Activated T-cell treated with anti-CD3 and anti-CD28 coated beads, Interleukin-2, amount 50 U/mL, for 24 hours (primary cell): ENCODE measurements at places on chromosomes 1 and 21.
A peak's percentile ranks its signal among the peaks of the same experiment; 100 is the strongest.

GRCh38 chr1:228496084-228496483 is 8.9 kb downstream of the RNF187 start:
- DNase-seq: no peak

- no peak for DNase-seq
Measured at GRCh38 chr1:71689635-71690034, 592.7 kb downstream of the NEGR1 start.

GRCh38 chr1:178323067-178323466 is 173.7 kb downstream of the CLEC20A start:
- no peak for DNase-seq

GRCh38 chr1:167135281-167135840 is 41.5 kb downstream of the STYXL2 start:
- DNase-seq: no peak

DNA sequence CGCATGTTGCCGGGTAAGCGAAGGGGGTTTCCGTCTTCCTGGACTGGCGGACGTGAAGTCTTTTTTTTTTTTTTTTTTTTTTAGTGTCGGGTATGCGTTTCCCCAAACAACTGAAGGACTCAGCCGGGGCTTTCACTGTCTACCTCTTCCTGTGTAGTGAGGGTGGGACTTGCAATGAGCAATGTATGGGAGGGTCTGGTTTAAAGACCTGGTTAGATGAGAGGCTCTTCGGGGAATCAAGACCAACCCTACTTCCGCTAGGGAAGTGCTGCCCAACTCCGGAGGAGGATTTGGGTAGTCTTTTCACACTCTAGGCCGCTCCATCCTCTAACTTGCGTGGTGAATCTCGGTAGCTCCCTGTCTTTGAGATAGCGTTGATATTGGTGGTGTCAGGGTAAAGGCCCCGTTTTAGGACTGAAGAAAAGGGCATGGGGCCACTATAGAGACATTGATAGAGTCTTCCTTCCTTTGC is 754 bp downstream of the PRRC2C start:
- no peak for DNase-seq

GRCh38 chr1:240074908-240075307 is 16.8 kb upstream of the FMN2 start:
- no peak for DNase-seq

- no peak for DNase-seq
Measured at GRCh38 chr1:158818975-158819431, 12.1 kb upstream of the MNDA start.

DNA sequence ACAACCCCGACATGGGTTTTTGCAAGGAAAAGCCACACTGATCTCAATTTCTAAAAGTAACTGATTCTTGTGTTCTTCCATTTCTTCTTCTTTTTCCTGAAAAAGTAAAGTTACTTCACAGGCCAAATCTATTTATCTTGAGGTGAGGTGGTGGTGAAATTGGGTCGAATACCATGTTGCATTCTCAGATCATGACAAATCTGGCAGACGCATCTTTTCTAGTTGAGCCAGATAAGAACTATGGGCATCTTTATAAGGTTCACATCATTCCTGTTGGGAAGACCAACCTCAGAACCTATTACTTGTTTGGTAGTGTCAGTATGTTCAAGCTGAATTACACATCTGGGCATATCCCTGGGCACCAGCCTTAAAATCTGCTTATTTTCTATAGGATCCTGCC is 78.6 kb upstream of the USP25 start:
- DNase-seq: no peak

GRCh38 chr1:225774281-225775147 is 3.1 kb upstream of the SRP9 start:
- DNase-seq: no peak

GRCh38 chr1:31423418-31423947 is 10.5 kb downstream of the SERINC2 start:
- DNase-seq: no peak

GRCh38 chr1:161226320-161226711 is 456 bp downstream of the TOMM40L start:
- peak; percentile 49 for DNase-seq

GRCh38 chr1:208595745-208596144 is 351.6 kb upstream of the PLXNA2 start:
- DNase-seq: no peak

- no peak for DNase-seq
Measured at GRCh38 chr1:25068829-25069228, 138.8 kb upstream of the RUNX3 start.

DNA sequence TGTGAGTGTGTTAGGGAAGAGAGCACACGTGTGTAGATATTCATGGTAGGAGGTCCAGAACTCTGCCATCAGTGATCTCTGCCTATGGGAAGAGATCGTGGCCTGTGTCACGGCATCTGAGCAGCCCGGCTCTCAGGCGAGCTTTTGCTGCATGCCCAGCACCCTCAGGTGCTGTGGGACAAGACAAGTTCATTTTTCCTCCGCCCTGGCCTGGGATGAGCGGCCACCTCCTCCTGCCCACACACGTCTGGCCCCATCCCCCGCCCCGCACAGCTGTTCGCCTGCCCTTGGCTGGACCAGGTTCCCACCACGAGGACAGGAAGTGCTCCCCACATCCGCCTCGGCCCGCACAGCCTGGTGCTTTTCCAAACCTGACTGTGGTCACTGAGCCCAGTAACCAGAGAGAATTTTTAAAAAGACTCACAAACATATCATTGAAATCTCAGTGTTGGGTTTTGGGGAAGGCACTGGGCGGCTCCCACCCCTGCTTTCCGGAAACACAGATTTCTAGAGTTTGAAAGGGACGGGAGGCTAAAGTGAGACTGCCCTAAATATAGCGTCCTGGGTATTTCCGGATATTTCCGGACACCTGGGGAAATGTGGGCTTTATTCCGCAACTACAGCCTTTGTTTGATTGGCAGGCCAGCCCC is 18.0 kb downstream of the BMP8A start:
- peak; percentile 45 for DNase-seq

- DNase-seq: no peak
Measured at GRCh38 chr1:61749574-61749973, 7.3 kb downstream of the PATJ start.

DNA sequence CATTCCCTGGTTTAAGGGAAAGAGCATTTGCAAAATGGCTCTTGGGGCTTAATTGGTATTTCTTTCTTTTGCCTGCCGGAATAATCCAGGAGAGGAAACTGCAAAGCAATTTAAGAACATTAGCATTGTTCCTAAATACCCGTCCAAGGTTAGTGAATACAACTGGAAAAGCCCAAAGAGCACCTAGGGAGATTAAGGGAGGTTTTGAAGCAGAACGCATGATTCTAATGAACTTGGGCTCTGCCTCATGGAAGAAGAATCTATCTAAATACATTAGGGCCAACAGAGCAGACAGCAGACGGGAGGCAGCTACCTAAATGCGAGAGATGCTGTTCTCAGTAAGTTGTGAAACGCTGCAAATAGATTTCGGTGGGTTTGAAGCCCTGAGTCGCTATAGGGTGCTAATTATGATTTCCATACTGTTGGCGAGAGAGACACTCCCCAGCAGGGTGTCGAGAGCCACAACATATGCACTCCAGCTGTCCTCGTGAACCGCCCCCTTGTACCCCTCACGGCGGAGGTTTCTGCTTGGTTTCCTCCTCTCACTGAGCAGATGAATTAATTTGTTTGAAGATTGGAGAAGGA is 326.7 kb upstream of the CAMK1G start:
- no peak for DNase-seq

GRCh38 chr1:29779146-29779545 is 542.8 kb downstream of the PTPRU start:
- DNase-seq: no peak

GRCh38 chr1:10651389-10651766 is 145.1 kb downstream of the CASZ1 start:
- DNase-seq: no peak

DNA sequence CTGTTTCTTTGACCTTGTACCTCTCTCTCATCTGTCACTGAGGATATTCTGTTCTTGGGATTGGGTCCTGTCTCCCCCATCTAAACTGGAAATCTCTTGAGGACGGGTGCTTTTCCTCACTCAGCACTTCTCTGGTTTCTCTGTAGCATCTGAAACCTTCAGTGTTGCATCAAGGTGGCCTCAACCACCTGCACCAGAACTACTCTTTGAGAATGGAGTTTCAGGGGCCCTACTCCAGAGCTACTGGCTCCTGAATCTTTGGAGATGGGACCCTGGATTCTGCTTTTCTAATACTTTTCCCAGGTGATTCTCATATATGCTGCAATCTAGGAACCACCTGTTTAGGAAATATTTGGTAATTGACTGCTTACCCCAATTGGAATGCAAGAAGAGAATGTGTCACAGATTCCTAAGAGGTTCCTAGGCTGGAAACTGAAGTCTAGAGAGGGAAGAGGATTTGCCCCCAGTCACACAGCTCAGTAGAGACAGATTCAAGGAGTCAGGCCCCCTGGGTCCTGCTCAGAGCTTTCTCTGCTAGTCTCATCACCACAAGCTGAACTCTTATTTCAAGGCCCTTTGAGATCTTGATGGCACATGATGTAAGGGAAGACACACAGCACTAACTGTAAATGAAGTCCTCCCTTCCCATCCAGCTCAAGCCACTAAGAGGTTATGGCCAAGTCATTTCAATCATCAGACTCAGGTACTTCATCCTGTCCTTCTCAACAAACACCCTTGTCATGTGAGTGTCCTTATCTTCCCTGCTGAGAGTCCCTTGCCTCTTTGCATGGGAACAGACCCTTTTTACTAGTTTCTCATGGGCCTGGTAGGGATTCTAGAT is 48.7 kb downstream of the EIF2D start:
- no peak for DNase-seq

DNA sequence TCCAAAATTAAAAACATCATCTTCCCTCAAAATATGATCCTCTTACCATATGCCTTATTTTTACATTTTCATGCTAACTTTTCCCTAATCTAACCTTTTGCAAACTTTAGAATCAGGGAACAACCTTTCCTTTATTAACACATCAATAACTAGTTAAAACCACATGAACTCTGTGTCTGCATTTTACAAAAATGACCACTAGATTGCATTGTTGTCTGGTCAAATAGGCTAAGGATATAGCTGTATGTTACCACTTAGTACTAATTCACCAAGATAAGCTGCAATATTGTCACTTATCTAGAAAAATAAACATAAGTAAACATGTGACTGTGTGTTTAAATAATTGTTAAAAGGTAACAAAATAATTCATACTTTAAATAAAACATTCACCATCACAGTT is 82.3 kb downstream of the DENND1B start:
- DNase-seq: no peak

GRCh38 chr21:28112511-28112910 is 880.2 kb downstream of the LTN1 start:
- DNase-seq: no peak

- no peak for DNase-seq
Measured at GRCh38 chr21:42114646-42115045, 43.5 kb downstream of the UMODL1 start.

DNA sequence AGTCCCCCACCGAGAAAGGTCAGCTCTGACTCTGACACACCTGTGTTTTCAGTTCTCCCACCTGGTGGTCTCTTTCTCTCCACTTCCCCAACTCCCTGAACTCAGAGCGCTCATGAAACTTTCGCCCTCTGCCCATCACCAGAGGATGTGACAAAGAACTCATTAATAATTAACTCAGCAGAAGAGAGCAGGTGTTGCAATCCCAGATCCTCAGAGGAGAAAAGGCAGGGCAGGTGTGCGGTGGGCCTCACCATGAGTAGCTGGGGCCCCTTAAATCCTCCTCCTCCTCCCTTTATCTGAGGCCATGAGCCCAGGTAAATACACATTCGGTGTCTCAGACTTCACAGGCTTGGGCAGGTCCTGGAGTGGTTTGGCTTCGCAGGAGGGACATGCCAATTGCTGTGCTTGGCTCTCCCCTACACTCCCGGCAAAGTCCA is 1.7 kb upstream of the LAMB3 start:
- no peak for DNase-seq

GRCh38 chr1:20735581-20736111 is 3.1 kb upstream of the SH2D5 start:
- no peak for DNase-seq

DNA sequence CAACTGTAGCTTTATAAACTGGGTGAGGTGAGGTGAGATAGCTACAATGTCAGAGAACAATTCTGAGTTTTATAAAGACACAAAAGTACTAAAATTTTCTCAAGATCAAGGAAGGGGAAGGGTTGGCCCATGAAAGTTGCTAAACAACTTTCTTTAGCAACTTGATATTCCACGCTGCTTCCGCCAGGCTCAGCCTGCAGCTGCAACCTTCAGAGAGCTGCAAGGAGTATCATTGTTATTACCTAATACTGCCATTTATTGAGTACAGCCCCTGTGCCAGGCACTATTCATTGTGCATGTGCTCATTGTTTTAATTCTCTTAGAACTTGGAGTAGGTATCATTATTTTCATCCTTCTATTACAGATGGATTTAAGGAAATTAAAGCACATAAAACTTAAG is 34.1 kb upstream of the SUCO start:
- DNase-seq: no peak

GRCh38 chr1:194289569-194290266 is 1103.3 kb upstream of the B3GALT2 start:
- peak; percentile 38 for DNase-seq

DNA sequence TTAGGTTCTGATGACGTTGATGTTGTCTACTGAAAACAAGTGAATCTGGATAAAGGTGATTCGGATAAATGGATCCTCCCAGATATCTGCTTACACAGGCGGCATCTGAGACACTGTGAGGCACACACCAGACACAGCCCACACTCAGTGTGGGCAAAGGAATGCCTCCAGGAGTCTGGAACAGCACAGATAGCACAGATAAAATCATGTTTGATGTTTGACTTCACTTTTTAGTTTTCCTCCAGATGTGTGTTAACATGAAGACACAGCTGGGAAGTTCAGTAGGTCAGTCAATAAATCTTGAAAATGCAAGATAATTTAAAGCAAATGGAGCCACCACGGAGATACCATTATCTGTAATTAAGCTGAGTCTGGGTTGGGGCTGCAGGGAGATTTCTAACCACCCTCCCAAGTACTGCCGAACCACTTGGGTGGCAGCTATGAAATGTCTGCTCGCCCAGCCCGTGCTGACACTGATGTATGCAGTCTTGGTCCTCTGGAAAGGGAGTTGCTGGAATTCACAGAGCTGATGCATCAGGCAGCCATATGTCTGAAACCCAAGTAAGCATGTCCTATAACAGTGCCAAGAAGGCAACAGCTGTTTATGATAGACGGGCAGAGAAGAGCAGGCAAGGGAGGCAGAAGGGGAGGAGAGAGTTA is 11.7 kb downstream of the CAPN9 start:
- no peak for DNase-seq

DNA sequence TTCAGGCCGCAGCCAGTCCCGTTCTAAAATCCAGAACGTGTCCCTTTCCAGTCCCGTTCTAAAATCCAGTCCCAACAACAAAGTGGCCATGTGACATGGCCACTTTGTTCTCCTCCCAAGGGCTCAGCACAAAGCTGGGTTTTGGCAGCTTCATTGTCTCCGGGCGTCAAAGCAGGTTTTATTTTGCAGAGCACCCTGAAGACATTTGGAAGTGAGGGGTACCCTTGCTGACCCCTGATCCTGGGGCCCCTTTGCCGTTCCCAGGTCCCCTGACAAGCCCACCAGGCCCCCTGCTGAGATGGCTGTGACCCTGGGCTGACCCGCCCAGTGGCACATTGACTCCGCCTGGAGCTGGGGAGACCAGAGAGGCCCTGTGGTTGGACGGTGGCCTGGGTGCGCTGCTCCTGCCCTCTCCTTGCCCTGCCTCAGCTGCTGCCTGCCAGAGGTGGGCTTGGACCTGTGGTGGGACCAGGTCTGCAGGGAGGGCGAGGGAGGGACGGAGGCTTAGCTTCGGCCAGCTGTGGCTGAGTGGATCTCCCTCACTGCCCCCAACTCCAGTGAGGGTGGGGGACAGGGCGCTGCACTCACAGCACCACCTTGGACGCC is 4.3 kb downstream of the PFKL start:
- DNase-seq: no peak
